ENCODE measurements at places on chromosomes 7 and 10.

GRCh38 chr10:85648279-85648754 lies 718.3 kb downstream of the GRID1 start:
- DNase-seq: no peak

- no peak for DNase-seq
Measured at GRCh38 chr7:84363741-84364140, 169.2 kb upstream of the SEMA3A start.

DNA sequence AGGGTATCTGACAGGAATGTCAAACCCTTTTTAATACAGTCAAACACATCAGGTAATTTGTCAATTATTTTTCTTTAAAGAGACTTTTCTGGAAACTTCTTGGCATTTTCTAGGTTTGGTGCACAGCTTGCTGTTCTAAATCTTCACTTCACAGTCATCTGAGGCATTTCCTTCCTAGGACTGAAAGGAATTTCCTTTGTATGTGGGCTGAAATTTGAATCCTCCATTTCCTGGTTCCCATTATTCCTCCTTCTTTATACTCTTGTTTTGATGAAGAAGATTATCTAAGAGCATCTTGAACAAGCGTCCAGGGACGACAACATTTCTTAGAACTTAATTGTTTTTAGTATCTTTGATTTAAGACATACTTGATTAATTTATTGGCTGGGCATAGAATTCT lies 24.9 kb downstream of the CALD1 start:
- DNase-seq: no peak

GRCh38 chr7:73830681-73831583 lies at the start of gene CLDN4:
Gene CLDN4, plus strand, starts transcription at chr7:73830996. Its CDS starts 206 bp downstream, at chr7:73831202.
- DNase-seq: no peak

DNA sequence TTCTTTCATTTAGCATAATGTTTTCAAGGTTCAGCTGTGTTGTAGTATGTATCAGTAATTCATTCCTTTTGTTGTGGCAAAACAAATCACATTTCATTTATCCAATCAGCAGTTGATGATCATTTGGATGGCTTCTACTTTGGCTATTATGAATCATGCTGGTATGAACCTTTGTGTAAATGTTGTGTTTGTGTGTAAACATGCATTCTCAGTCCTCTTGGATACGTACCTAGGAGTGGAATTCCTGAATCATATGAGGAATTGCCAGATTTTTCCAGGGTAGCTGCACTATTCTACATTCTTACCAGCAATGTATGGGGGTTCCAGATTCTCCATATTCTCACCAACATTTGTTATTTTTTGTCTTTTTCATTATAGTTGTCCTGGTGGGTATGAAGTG lies 578.5 kb upstream of the MKI67 start:
- no peak for DNase-seq

DNA sequence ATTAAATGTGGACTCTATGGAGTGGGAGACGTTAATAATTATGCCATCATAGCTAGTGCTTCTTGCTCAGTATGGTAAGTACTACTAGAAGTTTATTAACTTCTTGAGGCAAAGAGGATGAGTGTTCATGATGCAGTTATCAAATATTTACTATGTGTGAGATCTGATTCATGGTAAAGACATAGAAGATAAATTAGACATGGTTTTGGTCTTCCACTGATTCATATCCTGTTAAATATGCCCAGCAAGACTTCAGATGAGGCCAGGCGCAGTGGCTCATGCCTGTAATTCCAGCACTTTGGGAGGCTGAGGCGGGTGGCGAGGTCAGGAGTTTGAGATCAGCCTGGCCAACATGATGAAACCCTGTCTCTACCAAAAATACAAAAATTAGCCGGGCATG lies 547.1 kb upstream of the ANKRD30A start:
- DNase-seq: no peak

DNA sequence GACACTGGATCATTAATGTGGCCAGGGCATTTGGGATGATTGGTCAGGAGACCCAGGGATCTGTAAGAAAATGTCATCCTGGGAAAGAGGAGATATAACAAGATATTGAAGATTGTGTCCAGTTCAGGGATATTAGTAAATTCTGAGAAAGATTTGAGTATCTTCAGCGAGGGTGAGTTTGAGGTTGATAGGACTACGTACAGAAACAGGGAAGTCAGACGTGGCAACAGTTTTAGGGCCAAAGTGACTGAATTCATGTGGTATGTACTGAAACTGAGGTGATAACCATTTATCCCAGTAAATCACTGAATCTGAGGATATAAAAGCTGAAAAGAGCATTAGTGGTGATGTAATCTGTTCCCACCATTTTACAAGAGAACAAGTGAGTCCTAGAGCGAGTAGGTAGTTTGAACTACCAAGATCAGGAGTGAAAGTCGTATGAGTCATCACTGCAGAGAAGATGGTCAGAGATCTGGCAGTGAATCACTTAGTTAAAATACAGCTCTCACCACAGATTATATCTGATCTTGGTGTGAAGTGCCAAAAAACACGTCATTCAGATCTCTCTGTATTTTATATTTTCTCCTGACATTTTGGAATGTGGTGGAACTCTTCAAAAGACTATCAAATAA lies 220.5 kb downstream of the CDK14 start:
- no peak for DNase-seq

DNA sequence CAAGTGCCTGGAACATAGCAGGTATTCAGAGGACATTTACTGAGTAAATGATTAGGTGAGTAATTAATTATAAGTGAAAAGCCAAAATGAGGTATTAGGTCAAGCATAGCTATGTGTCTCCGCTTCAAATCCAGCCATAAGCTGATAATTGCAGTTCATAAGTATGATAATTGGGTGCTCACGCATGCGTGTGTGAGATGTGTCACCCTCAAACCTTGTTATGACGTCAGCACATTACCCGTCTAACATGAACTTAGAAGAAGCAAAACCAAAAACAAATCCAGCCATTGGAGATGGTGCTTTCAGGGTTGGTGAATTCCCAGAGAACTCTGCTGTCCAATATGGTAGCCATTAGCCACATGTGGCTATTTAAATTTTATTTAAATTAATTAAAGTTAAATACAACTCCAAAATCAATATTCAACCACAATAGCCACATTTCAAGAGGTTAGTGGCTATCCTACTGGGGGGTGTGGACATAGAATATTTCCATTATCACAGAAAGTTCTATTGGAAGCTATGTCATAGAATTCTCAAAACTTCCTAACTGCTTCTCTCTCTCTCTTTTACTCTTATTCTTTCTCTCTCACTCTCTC lies at the start of gene CPA5:
Gene CPA5, plus strand, starts transcription at position 546 of the 596 bp plus-strand sequence. CDS start 1,670 bp downstream, outside the sequence.
- no peak for DNase-seq

DNA sequence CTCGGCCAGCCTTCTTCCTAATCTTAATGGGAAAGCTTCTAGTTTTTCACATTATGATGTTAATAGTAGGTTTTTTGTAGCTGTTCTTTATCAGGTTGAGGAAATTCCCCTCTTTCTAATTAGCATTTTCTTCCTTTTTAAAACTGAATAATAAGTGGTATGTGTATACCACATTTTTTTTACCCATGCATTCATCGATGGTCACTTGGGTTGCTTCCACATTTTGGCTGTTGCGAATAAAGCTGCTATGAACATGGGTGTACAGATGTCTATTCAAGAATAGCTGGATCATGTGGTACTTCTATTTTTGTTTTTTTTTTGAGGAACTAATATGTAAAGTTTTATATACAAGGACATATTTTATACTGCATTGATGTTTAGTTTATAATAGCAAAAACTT lies 44.3 kb downstream of the NRF1 start:
- DNase-seq: no peak

GRCh38 chr10:119216127-119216526 lies 8.8 kb downstream of the GRK5 start:
- no peak for DNase-seq

DNA sequence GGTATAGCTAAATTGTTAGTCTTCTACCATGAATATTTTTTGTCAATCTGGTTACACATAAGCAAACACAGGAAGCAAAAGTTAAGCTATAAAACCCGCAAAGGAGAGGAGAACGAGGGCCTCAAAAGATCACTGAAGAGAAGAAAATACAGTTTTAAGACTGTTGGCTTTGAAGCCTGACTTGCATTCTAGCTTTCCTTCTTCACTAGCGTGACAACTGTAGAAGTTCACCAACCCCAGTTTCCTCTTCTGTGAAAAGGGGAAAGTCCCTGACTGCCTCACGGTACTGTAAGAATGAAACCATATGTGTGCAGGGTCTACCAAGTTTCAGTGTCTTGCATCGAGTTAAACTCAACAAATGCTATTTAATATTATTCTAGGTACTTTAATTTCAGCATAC lies 7.5 kb upstream of the LRRN3 start:
- DNase-seq: no peak

- DNase-seq: no peak
Measured at GRCh38 chr7:9863545-9863944, 1110.1 kb upstream of the PHF14 start.

DNA sequence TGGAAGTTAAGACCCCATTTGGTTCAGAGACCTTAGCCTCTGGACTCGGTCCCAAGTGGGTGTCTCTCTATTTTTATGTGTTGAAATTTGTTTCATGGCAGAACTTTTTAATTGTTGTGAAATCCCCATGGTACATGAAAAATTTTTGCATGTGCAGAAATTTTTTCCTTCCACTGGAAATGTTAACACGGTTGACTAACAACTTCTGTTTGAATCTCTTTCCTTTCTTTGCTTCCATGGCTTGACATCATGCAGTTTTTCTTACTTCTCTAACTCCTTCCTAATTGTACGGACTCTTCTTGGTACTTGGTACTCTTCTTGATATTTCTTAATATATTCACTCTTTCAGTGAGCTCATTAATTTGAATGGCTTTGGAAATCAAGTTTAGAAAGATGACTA lies 18.3 kb downstream of the MDFIC start:
- DNase-seq: no peak

- DNase-seq: no peak
Measured at GRCh38 chr7:106779877-106780276, 85.2 kb upstream of the PIK3CG start.

- no peak for DNase-seq
Measured at GRCh38 chr7:30183749-30184369, 49.1 kb downstream of the MTURN start.

GRCh38 chr7:131502810-131503508 lies 53.5 kb downstream of the PODXL start:
- no peak for DNase-seq

- DNase-seq: no peak
Measured at GRCh38 chr7:27201580-27202017, 1.7 kb upstream of the HOXA13 start.

DNA sequence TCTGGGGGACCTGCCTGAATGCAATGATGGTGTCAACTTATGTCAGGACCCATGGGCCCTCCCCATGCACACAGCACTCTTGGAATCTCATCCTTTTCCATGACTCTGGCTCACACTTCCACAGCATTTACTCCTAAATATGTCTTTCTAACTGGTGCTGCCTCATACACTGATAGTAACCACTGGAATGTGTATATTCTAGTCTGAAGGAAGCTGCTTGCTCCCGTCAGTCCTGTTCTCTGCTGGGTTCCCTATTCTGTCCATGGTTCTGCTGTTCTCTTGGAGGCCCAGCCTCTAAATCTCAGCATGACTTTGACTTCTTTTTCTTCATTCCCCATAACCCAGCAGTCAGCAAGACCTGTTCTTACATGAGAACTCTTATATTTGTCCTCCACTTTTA lies 1055.1 kb downstream of the KCNMA1 start:
- DNase-seq: no peak

GRCh38 chr7:88169717-88170320 lies 50.0 kb downstream of the SRI start:
- DNase-seq: no peak

DNA sequence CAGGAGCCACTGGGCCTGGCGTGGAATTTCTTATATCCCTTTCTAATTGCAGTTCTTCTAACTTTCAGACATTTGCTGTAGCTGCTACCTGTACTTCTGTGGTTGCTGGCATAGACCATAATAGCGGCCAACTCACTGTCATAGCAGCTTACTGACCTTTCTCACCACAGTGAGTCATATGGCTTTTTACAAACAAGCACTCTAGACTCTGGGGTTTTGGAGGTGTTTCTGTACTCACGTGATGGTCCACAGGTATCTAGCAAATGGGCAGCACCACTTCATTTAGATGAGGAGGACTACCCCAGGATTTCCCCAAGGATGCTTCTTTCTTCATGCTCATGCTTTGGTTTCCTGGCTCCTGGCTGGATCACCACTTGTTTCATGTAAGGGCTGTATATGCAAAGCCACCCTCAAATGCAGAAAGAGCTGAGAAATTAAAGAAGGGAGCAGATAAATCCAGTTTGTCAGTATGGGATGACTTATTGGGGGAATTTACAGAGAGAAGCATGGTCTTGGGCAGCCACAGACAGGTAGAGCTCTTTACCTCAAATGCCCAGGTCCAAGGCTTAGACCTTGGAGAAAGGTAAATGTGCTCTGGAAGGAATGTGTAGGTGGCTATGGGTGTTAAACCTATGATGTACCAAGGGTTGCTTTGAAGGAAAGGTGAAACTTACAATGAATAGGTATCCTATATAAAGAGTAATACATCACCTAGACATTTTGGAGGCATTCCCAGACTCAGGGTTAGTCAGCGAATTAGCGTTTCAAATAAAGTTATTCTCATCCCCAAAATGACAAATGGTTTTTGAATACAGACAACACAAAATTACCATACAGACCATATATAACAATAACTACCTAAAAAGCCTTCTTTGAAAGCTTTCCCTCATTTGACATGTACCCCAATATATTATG lies 15.9 kb upstream of the SLC25A16 start:
- DNase-seq: no peak

GRCh38 chr10:126902157-126902556 lies 3.1 kb upstream of the DOCK1 start:
- no peak for DNase-seq

- no peak for DNase-seq
Measured at GRCh38 chr10:44051584-44052385, 333.1 kb downstream of the CXCL12 start.

Data from activated CD8-positive, alpha-beta memory T cell treated with anti-CD3 and anti-CD28 coated beads for 4 hours (primary cell).